Dermis microvascular lymphatic vessel endothelial cell (primary cell): ENCODE measurements at places on chromosomes 7 and 10. TPM values are rescaled to one million over a fixed set of nuclear protein-coding genes. Genes with fewer than 3 reads are reported as not detected.

Gene CADPS2
- total RNA-seq, result 49.0 and 49.2 TPM in 2 replicates

Gene SDK1
- 0.39 and 2.1 TPM in 2 replicates for total RNA-seq

Gene AP5Z1
- 17.6 and 33.1 TPM in 2 replicates for total RNA-seq

Gene NUTM2A
- total RNA-seq, result 0.13 and 0.51 TPM in 2 replicates

Gene IGF2BP3
- total RNA-seq, result 4.3 and 12.3 TPM in 2 replicates

Gene ZNF786
- total RNA-seq, result 4.9 and 7.3 TPM in 2 replicates

Gene GJD4
- total RNA-seq, result not detected in 2 replicates

Gene MMP21
- total RNA-seq, result 0.13 and 0.51 TPM in 2 replicates

Gene PRF1
- total RNA-seq, result not detected in 2 replicates

Gene IGFBP1
- total RNA-seq, result under 0.01 TPM in 1 of 2 replicates, not detected in the other

Gene HYAL4
- 0.39 and 1.0 TPM in 2 replicates for total RNA-seq

Gene GNGT1
- total RNA-seq, result not detected in 2 replicates

Gene PAX4
- not detected in 2 replicates for total RNA-seq

Gene BUD31
- total RNA-seq, result 53.4 and 75.5 TPM in 2 replicates

Gene SLC26A3
- total RNA-seq, result not detected in 2 replicates

Gene SPDYE6
- not detected in 2 replicates for total RNA-seq

Gene PTPN20
- total RNA-seq, result 0.13 and 0.76 TPM in 2 replicates

Gene PPP1R3C
- 0.13 TPM in 2 replicates for total RNA-seq

Gene TCTN3
- total RNA-seq, result 39.7 and 57.0 TPM in 2 replicates

Gene FAM25G
- not detected in 2 replicates for total RNA-seq

Gene DEPP1
- 122 and 133 TPM in 2 replicates for total RNA-seq

Gene ANKRD22
- total RNA-seq, result not detected in 2 replicates

Gene SFTPA2
- total RNA-seq, result not detected in 2 replicates

Gene MUC12
- total RNA-seq, result not detected in 2 replicates

Gene KCP
- not detected in 2 replicates for total RNA-seq

Gene NAT16
- total RNA-seq, result not detected in 2 replicates

Gene TRIM50
- total RNA-seq, result not detected in 2 replicates

Gene CLDN4
- under 0.01 and 0.25 TPM in 2 replicates for total RNA-seq

Gene LDB3
- not detected in 2 replicates for total RNA-seq

Gene GIMAP1
- 13.0 and 24.5 TPM in 2 replicates for total RNA-seq

Gene TAS2R5
- 0.26 and 0.51 TPM in 2 replicates for total RNA-seq

Gene ABCF2
- 44.5 and 48.0 TPM in 2 replicates for total RNA-seq

Gene CFAP43
- total RNA-seq, result under 0.01 TPM in 2 replicates

Gene CPA2
- not detected in 2 replicates for total RNA-seq

Gene REEP3
- 34.0 and 45.4 TPM in 2 replicates for total RNA-seq

Gene ANXA11
- total RNA-seq, result 17.3 and 27.9 TPM in 2 replicates

Gene GIMAP7
- 64.4 and 108 TPM in 2 replicates for total RNA-seq

Gene SORCS1
- not detected in 2 replicates for total RNA-seq

Gene MYH16
- total RNA-seq, result under 0.01 and 0.13 TPM in 2 replicates

Gene ADAM22
- total RNA-seq, result 0.26 and 0.38 TPM in 2 replicates

Gene LRRTM3
- total RNA-seq, result not detected in 2 replicates

Gene FKBP6
- total RNA-seq, result not detected in 2 replicates

Gene HOXA13
- total RNA-seq, result not detected in 2 replicates

Gene PRPS1L1
- total RNA-seq, result not detected in 2 replicates

Gene PIK3CG
- 3.6 and 4.4 TPM in 2 replicates for total RNA-seq

Gene NRG3
- total RNA-seq, result 8.2 and 19.1 TPM in 2 replicates

Gene PON1
- not detected in 2 replicates for total RNA-seq

Gene SPDYE8
- total RNA-seq, result not detected in 2 replicates

Gene HERC4
- total RNA-seq, result 33.2 and 34.0 TPM in 2 replicates

Gene MACC1
- total RNA-seq, result not detected in 2 replicates
